ENCODE measurements at places on chromosomes 1 and 21.

DNA sequence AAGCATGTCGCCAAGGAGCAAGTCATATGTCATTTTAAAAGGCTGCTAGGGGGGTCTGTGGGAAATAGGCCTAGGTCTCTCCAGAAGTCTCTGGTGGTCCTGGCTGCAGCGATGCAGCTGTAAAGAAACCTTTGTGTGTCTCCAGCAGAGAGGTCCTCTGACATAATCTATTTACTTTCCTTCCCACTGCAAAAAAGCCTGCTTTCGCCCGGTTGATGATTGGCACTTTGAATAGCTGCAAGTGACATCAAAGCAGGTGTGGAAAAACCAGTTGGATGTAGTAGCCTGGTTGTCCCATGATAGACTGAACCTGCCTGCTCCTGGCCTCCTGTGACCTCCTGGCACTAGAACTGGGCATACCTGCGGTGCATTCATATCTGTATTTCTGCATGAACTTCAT lies 13.8 kb downstream of the RASSF5 start:
- no peak for DNase-seq

DNA sequence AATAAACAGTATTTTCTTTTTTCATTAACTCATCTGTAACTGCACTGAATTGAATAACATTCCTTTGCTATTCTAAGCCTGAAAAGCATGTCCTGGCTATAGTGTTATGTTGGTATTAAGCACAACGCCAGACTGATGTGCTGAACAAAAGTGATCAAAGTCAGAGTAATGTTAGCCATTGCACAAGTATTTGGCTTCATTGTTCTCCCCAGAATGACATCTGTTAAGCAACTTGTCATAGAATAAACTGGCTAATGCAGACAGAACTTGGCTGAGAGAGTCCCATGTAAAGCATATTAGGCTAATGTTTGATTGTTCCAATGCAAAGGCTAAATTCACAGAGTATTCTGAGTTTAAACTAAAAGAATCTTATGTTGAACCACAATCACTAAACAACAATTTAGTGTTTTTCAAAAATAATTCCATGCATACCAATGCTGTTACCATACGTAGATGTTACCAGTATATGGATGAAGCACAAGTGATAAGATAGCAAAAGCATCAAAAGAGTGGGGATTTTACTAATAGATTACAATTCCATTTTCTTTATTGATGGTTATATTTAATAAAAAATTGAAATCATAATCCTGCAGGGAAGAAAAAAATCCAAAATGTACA lies 235.3 kb upstream of the DMRTA2 start:
- DNase-seq = peak; percentile 50

- DNase-seq = peak; percentile 70
These were observed 35.8 kb upstream of the LMO4 start for GRCh38 chr1:87292684-87293493.

DNA sequence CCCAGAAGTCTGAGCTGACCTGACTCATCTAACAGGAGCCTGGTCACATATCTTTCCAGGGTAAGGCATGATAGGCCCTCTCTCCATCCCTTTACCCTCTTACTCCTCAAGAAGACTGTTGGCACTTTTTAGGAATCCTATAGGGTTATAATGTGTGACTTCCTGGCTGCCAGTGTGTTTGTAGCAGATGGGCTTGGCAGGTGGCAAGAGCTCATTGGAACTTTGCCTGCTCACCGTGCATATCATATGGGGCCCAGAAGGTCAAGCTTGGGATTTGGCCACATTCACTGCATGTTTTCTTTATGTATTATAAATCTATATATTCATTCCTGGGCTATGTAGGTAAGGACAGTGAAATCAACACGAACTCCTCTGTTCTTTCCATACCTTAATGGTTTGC lies 5.2 kb downstream of the KAZN start:
- DNase-seq = no peak

DNA sequence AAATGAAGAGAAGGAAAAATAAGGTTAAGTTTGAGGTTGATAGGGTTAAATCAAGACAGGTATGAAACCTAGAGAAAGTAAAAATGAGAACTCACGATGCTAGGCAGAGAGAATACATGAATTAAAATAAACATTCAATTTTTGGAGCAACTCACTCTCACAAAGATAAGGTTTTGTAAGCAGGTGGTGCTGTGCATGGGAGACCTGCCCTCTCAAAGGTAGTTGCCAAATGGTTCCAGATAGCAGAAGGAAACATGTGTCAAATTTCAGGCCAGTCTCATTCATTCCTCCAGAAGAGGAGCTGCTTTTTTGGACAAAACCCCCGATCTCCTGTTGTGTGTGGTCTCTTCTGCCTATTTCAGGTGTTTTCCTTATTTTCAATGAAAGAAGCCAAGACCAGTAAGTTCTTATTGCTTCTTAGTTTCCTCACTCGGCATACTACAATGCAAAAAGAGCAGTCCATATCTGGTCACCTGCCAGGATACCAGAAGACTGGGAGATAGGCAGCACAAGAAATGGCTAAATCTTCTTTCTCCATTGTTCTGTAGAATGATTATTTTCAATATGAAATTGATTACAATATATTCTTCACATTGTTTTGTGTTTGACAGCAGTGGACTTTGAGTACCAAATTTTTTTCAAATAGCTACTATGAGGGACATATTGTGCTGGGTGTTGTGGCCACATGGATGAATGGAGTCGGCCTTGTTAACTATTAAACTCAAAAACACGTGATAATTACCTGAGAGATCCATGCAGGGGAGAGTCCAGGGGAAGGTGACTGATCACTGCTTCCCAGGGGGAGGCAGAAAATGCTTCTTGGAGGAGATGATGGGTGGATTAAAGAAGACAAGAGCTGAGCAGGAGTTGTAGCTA lies 3.6 kb downstream of the CR1L start:
- no peak for DNase-seq

- DNase-seq = no peak
These were observed 7.6 kb downstream of the FMN2 start for GRCh38 chr1:240099329-240099728.

DNA sequence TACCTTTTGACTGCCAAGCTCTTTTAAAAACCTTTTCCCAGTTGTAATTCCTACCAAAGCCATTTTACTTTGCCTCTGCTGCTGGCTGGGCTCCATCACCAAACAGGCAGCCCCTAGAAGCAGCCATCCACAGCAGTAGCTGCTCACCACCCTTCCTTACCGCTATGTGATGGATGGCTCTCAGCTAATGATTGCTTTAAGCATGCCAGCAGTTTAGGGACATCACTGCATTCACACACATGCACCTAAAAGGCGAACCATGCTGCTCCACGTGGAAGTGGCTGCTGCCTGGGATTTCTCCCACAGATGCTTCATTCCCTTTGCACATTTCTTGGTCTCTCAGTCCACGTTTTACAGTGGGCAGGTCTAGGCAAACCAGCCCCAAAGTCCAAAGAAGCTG lies 46.3 kb upstream of the PDE9A start:
- no peak for DNase-seq

DNA sequence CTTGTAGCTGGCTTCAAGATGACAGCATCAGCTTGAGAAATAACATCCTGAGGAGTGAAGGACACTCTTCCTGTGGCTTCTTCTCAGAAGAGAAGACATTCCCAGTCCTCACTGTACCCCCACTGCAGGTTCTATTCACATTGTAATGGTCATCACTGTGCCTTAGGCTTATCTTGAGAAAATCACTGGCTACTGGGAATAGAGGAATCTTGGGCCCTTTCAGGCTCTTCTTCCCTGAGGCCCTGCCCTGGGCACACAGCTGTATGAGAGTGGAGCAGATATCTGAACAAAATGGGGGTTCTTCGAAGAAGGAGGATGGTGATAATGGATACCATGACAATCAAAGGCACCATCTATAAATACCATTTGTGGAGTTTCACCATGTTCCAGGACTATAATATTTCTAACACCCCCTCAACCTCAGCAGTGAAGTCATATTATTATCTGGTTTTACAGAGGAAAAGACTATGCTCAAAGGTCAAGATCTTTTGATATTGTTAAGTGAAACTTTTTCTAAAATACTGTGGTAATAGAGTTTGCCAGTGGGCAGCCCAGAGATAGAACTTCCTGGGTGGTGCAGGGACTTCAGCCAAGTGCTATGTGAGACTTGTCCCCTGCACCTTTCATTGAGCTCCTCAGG lies 143.1 kb upstream of the KCNE2 start:
- no peak for DNase-seq

DNA sequence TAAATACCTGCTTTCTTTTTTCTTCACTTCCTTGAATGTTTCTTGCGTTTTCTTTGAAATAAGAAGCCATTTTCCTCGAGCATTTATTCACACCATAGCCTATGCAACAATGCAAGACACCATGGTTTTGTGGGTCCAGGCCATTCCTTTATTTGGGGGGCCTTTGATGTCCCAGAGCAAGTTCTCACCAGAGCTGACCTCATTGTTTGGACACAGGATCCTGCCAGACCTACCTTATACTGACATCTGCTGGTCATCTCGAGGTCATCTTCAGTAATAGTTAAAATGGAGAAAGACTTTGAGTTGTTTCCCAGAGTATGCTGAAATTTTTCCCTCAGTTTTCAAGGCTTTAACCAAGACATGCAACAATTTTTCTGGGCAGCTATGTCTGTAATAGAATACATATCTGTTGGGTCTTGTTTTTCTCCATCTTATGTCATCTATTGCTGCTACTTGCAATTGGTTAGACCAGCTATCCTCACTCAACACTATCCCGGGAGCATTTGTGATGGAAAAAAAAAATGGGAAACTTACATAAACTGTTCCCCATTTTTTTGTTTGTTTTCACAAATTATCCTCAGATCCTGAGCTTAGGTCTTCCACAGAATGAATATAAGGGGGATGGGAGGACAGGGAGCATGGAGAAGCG lies 34.0 kb upstream of the BACE2 start:
- DNase-seq = peak; percentile 44

DNA sequence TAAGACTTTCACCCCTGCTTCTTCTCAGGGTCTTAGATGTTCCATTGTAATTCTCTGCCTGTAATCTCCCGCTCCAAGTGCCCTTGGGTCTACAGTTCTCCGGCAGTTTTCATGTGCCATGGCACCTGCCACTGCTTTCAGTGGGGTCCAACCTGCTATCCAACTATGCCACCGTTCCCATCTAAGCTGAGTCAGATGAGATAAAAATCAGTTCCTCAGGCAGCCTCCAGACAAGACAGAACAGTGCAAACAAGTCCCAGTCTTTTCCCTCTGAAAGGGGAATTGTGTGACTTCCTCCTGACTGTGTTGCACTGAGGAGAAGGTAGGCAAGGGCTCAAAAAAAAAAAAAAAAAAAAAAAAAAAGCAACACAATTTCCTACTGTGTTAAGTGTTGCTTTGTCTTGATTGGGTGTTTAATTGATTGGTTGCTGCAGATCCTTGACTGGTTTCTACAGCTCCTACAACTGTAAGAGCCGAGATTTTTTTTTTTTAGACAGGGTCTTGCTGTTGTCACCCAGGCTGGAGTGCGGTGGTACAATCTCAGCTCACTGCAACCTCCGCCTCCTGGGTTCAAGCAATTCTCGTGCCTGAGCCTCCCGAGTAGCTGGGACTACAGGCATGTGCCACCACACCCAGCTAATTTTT lies 50.7 kb downstream of the EBNA1BP2 start:
- no peak for DNase-seq

DNA sequence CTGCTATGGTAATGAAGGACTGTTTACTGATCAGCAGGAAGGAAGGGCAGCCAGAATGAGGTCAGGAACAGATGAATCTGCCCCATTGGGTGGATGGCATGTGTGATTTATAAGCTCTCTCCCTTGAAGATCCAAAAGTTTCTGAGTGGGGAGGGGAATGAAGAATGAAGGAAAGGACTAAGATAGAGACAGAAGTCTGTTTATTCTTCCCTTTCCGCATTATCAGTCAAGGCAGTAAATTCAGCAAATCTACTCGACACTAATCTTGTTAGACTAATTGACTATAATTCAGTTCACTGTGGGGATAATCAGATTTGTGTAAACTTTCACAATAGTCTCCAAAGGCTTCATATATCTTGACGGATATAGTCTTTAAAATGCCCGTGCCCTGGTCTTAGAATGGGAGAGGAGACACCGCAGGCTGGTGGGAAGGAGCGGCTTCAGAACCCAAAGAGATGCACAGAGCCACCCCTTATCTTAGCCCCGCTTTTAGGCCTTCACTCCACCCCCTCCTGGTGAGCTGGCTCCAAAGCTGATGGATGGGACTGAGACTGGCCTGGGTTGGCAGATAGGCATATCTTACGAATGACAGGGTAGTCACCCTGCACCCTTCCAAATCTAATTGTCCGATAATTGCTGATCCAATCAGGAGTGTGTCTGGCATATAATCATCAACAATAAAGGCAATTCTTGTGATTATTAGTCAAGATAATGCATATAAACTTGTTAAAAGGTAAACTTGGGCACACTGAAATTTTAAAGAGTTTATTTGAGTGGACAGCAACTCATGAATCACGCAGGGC lies 76.0 kb upstream of the PPM1J start:
- DNase-seq = no peak

- no peak for DNase-seq
These were observed 89.9 kb upstream of the PDC start for GRCh38 chr1:186550832-186551231.

GRCh38 chr1:53956308-53957168 lies 10.4 kb downstream of the LRRC42 start:
- DNase-seq = no peak

GRCh38 chr1:228018961-228019721 lies 12.3 kb downstream of the WNT3A start:
- no peak for DNase-seq

GRCh38 chr1:245687152-245687635 lies 532.4 kb downstream of the KIF26B start:
- DNase-seq = no peak

- DNase-seq = no peak
These were observed 11.4 kb downstream of the COQ8A start for GRCh38 chr1:226951286-226952117.

GRCh38 chr1:230717251-230717650 lies 3.3 kb upstream of the AGT start:
- peak; percentile 35 for DNase-seq

DNA sequence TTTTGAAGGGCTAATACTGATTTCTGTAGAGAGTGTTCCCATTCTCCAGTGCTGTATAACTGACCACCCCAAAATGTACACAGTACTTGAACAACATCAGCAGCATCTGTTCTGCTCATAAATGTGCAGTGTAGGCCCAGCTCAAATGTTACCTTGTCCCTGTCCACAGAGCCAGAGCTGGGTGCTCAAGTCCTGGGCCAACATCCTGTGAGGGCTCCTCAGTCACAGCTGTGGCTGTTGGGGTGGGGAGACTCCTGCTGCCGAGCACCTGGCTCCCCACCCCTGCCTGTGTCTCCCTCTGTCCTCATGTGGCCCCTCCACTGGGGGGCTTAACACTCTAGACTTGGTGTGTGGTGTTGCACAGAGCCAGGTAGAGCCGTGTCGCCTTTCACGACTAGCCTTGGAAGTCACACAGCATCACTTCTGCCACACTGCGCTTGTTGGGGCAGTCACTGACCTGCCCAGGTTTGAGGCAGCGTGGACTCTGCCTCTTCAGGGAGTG lies 30.5 kb downstream of the DIP2A start:
- DNase-seq = no peak
